ENCODE measurements at places on chromosomes 7 and 10.

- peak; percentile 25 for DNase-seq
These were observed 34.2 kb downstream of the SEMA3C start for GRCh38 chr7:80884511-80885195.

DNA sequence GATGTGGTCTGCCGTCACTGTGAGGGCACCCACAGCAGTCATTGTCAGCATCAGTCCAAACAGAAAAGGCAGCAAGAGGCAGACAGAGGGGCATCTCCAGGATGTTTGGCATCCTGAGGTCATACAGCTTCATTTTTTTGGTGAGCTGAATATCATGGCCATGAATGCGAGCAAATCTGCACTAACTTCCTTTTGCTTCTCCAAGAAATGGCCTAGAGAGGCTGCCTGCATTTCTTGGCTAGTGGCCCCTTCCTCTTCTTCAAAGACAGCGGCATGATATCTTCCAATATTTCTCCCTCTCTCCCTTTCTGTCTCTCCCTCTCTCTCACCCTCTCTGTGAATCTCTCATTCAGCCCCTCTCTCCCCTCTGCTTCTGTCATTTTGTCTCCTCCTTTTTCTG is 24.8 kb downstream of the FKBP6 start:
- no peak for DNase-seq

- no peak for DNase-seq
These were observed 161.0 kb downstream of the RNF216 start for GRCh38 chr7:5620459-5620881.

GRCh38 chr7:99193527-99194220 is 14.2 kb downstream of the KPNA7 start:
- peak; percentile 73 for DNase-seq

GRCh38 chr7:149500201-149500600 is 2.6 kb upstream of the ZNF746 start:
- DNase-seq: no peak

GRCh38 chr10:3850999-3851937 is 66.3 kb upstream of the KLF6 start:
- DNase-seq: peak; percentile 94

GRCh38 chr10:33665501-33665900 is 331.0 kb upstream of the NRP1 start:
- DNase-seq: peak; percentile 88

DNA sequence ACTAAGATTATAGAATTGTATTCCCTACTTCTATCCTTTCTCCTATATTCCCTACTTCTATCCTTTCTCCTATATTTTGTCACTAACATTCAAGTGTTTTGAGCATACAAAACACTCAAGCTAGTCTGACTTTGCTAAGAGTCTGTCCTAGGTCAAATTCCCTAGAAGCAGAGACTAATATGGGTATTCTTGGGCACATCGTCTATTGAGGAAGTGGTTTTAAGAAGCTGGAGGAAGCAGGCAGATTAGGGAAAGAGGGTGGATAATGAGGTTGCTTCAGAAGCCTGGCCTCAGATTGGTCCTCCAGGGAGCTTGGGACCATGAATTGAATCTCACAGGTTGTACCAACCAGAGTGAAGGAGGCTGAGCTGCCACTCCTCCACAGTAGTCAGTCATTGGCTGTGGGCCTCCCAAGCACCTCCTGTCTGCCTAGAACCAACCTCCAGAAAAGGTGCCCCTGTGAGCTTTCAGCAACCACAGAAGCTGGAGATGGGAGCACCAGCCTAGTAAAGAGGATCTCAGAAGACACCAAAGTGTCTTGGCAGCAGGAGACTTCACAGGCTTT is 295.9 kb upstream of the PHF14 start:
- DNase-seq: no peak
